Left ventricle myocardium inferior (tissue), 1 donor: ENCODE measurements at places on chromosomes 16 and 17. TPM values are rescaled to one million over a fixed set of nuclear protein-coding genes. Genes with fewer than 3 reads are reported as not detected.

GRCh38 chr17:69326377-69327059 is 415 bp downstream of the ABCA5 start:
- peak overlapping the region; percentile 88 for H3K27ac ChIP-seq
- DNase-seq, result no peak
- peak overlapping the region; percentile 75 for H3K4me3 ChIP-seq

DNA sequence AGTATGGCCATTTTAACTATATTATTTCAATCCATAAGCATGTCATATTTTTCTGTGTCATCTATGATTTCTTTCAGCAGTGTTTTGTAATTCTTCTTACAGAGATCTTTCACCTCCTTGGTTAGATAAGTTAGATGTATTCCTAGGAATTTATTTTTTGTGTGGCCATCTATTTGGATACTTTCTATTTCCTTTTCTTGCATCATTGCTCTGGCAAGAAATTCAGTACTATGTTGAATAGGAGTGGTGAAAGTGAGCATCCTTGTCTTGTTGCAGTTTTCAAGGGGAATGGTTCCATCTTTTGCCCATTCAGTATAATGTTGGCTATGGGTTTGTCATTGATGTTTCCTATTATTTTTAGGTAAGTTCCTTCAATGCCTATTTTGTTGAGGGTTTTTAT is 15.1 kb upstream of the ABCA9 start:
- H3K4me1 ChIP-seq, result no peaks in the 10 kb centered on the region
- H3K27ac ChIP-seq, result no peak overlapping the region
- H3K27me3 ChIP-seq, result no peaks in the 10 kb centered on the region
- H3K36me3 ChIP-seq, result peaks cover 52% of the 10 kb centered on the region

- H3K36me3 ChIP-seq, result no peaks in the 10 kb centered on the region
- H3K27ac ChIP-seq, result no peak overlapping the region
- no peak for DNase-seq
- peak overlapping the region; percentile 74 for H3K4me3 ChIP-seq
- H3K4me1 ChIP-seq, result peaks cover 15% of the 10 kb centered on the region
Measured at GRCh38 chr16:85687651-85688471, 893 bp downstream of the GINS2 start.

- peak; percentile 17 for DNase-seq
- no peaks in the 10 kb centered on the region for H3K27me3 ChIP-seq
- peaks cover 36% of the 10 kb centered on the region for H3K36me3 ChIP-seq
- peak overlapping the region; percentile 100 for H3K27ac ChIP-seq
- H3K4me1 ChIP-seq, result peaks cover 45% of the 10 kb centered on the region
Measured at GRCh38 chr17:75181608-75182318, 996 bp downstream of the SUMO2 start.

GRCh38 chr17:51722994-51723393 is 435.5 kb downstream of the CA10 start:
- H3K4me3 ChIP-seq, result no peak overlapping the region
- no peaks in the 10 kb centered on the region for H3K4me1 ChIP-seq
- no peaks in the 10 kb centered on the region for H3K36me3 ChIP-seq
- H3K27ac ChIP-seq, result no peak overlapping the region
- no peak for DNase-seq

- no peak for DNase-seq
- peaks cover 46% of the 10 kb centered on the region for H3K27me3 ChIP-seq
- no peaks in the 10 kb centered on the region for H3K36me3 ChIP-seq
- no peak overlapping the region for H3K27ac ChIP-seq
- H3K4me3 ChIP-seq, result no peak overlapping the region
Measured at GRCh38 chr17:50620237-50620636, 14.4 kb upstream of the ABCC3 start.

DNA sequence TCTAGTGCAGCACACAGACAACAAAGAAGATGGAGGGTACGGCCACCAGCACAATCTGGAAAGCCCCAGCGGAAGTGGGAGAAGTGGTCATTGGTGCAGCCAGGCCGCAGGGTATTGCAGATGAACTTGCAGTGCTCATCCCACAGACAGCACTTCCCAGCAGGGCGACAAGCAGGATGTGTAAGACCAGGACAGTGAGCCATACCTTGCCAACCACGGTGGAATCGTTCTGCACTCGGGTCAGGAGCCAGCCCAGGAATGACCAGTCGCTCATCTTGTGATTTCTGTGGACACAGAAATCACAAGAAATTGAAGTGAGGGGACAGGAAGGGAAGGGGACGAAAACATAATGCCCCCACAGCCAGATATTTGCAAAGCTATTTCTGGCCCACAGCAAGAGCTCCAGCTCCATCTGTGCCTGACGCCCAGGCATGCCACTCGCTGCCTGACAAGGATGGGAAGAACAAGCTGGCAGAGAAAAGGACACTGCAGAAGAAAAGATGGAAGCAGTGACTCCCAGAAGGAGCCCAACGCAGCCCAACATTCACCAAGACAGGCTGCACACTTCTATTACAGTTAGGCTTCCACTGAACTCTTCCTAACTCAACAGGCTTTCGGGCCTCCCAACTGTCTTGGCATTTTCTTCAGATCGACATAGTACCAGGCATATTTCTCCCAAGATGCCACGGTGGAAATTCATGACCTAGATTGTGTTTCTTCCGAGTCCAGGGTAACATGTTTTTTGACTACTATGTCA is 17.5 kb upstream of the MYO18A start:
- no peak overlapping the region for H3K27ac ChIP-seq
- H3K4me1 ChIP-seq, result no peaks in the 10 kb centered on the region
- no peak overlapping the region for H3K4me3 ChIP-seq

DNA sequence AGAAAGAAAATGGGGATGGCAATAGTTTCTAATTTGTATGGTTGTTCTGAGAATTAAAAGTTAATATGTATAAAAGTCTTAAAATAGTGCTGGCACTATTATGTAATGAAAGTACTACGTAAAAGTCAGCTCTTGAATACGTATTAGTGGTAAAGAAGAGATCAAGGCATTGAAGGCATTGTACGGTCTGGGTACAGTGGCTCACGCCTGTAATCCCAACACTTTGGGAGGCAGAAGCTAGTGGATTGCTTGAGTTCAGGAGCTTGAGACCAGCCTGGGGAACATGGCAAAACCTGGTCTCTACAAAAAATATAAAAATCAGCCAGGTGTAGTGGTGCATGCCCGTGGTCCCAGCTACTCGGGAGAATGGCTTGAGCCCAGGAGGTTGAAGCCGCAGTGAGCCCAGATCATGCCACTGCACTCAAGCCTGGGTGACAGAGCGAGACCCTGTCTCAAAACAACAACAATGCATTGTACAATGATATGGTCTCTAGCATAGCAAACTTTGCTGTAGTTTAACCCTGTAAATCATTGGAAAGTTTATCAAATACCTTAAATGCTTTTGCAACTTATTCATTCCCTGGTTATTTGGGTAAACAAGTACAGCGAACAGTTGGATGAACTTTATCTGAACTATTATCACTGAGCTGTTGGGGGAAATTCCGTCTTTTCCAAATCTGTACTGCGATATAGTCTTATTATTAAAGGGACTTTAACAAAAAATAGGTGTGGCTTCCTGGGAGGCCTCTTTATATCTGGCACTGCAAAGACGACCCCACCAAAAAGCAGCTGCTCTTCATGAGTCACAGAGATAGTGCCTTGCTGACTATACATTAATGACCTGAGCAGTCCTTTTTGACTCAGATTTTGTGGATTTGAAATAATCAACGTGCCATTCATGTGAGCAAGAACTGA is 73.6 kb downstream of the GPRC5B start:
- peaks cover 45% of the 10 kb centered on the region for H3K4me1 ChIP-seq
- no peaks in the 10 kb centered on the region for H3K36me3 ChIP-seq
- H3K4me3 ChIP-seq, result no peak overlapping the region
- DNase-seq, result no peak
- H3K27ac ChIP-seq, result peak overlapping the region; percentile 57
- H3K27me3 ChIP-seq, result no peaks in the 10 kb centered on the region

- peaks cover 41% of the 10 kb centered on the region for H3K4me1 ChIP-seq
- no peaks in the 10 kb centered on the region for H3K36me3 ChIP-seq
- no peak overlapping the region for H3K27ac ChIP-seq
- H3K27me3 ChIP-seq, result no peaks in the 10 kb centered on the region
- no peak for DNase-seq
Measured at GRCh38 chr17:57447990-57448758, 191.9 kb downstream of the MSI2 start.

DNA sequence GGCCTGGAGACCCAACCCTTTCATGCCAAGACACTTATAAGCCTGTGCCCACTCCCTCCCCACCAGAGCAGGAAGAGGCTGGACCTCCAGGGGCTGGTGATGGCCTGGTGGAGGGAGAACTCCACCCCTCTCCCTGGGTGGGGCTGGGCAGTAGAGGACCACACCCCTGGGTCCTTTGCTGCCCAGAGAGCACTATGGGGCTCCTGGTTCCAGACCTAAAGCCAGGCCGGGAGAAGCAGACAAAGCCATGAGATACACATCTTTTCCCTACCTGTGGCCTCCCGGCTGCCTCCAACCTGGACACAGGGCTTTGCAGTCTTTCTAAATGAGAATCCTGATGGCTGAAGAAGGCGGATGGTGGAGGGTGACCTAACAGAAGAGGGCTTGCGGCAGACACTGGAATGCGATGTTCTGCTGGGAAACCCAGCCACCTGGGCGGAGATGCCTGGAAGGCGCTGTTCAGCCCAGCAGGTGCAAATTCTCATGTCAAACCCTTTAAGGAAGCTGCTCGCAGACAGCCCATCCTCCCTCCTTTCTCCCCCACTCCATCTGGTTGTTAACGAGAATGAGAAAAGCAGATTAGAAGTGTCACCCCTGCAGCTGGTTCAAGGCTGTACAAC is 43.9 kb upstream of the KIFC3 start:
- H3K27me3 ChIP-seq, result no peaks in the 10 kb centered on the region
- H3K27ac ChIP-seq, result no peak overlapping the region
- H3K4me1 ChIP-seq, result no peaks in the 10 kb centered on the region

GRCh38 chr16:57409065-57409464 is 4.5 kb downstream of the CCL17 start:
- no peak overlapping the region for H3K4me3 ChIP-seq
- no peaks in the 10 kb centered on the region for H3K36me3 ChIP-seq
- no peaks in the 10 kb centered on the region for H3K27me3 ChIP-seq
- DNase-seq, result no peak

GRCh38 chr17:40024901-40025300 is 9.7 kb downstream of the CSF3 start:
- H3K36me3 ChIP-seq, result peaks cover 85% of the 10 kb centered on the region
- no peak overlapping the region for H3K27ac ChIP-seq
- H3K27me3 ChIP-seq, result no peaks in the 10 kb centered on the region

- H3K4me1 ChIP-seq, result peaks cover 18% of the 10 kb centered on the region
- no peak overlapping the region for H3K27ac ChIP-seq
- H3K36me3 ChIP-seq, result peaks cover 57% of the 10 kb centered on the region
- no peak for DNase-seq
- no peak overlapping the region for H3K4me3 ChIP-seq
Measured at GRCh38 chr17:42591411-42591810, 13.9 kb upstream of the PSMC3IP start.

GRCh38 chr16:86120201-86121192 is 221.5 kb downstream of the IRF8 start:
- no peak overlapping the region for H3K4me3 ChIP-seq
- H3K27ac ChIP-seq, result no peak overlapping the region
- peaks cover 95% of the 10 kb centered on the region for H3K27me3 ChIP-seq
- H3K4me1 ChIP-seq, result no peaks in the 10 kb centered on the region

DNA sequence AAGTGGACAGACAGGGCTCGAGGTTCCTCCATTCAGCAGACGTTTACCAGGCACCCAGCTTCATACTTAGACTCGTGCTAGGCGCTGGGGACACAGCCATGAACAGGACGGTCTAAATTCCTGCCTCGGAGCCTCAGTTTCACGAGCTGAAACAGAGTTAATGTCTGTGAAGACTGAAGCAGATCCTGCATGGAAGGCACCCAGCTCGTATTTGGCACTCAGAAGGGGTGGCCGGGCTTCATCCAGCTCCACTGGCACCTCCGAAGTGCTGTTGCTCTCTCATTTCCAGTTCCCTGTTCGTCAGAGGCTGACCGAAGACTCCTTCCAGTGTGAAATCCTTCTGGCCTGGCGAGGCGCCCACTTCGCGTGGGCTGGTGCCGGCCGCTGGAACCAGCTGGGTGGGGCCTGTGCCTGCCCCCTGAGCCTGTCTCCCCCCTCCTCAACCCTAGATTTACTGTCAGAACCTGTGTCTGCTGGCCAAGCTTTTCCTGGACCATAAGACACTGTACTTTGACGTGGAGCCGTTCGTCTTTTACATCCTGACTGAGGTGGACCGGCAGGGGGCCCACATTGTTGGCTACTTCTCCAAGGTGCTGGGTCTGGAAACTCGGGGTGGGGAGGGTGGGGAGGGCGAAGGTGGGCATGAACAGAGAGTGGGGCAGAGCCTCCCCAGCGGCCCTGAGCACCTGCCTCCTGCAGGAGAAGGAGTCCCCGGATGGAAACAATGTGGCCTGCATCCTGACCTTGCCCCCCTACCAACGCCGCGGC is 5.8 kb downstream of the PRSS8 start:
- no peaks in the 10 kb centered on the region for H3K27me3 ChIP-seq
- H3K27ac ChIP-seq, result peak overlapping the region; percentile 69
- no peak overlapping the region for H3K4me3 ChIP-seq
- peaks cover 67% of the 10 kb centered on the region for H3K36me3 ChIP-seq

- no peak overlapping the region for H3K4me3 ChIP-seq
- peaks cover 52% of the 10 kb centered on the region for H3K36me3 ChIP-seq
- peak overlapping the region; percentile 56 for H3K27ac ChIP-seq
Measured at GRCh38 chr16:1325261-1325660, 8.2 kb upstream of the BAIAP3 start.

DNA sequence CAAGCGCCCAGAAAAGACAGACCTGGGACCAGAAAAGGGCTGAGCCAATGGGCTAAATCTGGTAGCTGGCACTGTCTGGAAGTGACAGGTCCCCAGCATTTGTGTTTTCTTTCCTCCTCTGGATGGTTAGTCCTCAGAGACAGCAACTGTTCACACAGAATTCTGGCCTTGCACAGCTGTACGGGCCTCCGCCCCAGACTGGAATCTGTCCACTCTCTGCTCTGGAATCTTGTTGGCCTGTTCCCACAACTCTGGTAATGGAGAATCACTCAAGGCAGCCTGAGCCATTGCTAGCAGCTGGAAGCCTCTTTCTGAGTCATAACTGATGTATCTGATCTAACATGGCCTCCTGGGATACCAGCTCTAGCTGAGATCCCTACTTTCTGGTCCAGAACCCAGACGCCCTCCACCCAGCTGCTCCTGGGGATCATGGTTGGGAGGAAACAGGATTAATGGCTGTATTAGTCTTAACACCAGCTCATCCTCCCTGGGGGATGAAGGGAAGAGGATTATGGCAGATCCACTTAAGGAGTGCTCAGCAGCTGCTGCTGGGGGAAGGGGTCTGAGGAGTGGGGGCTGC is 9.1 kb downstream of the ZNF668 start:
- DNase-seq, result peak; percentile 68
- peaks cover 20% of the 10 kb centered on the region for H3K4me1 ChIP-seq

- H3K27ac ChIP-seq, result no peak overlapping the region
- peaks cover 3% of the 10 kb centered on the region for H3K27me3 ChIP-seq
- no peak for DNase-seq
- H3K36me3 ChIP-seq, result no peaks in the 10 kb centered on the region
- H3K4me3 ChIP-seq, result no peak overlapping the region
Measured at GRCh38 chr17:42174126-42174783, 6.7 kb downstream of the KCNH4 start.

Gene IL21R
- 0.05 TPM for total RNA-seq

Gene CDH13
- total RNA-seq, result 161 TPM

Gene C17orf107
- total RNA-seq, result 0.80 TPM

Gene C16orf96
- total RNA-seq, result 0.08 TPM

Gene TNFSF13
- 6.3 TPM for total RNA-seq

Gene KREMEN2
- not detected for total RNA-seq

Gene ALOX15
- total RNA-seq, result 0.33 TPM

Gene KRT33B
- total RNA-seq, result not detected

Gene KRTAP2-3
- total RNA-seq, result not detected

Gene SP6
- total RNA-seq, result 0.16 TPM

Gene HBZ
- not detected for total RNA-seq

Gene SNN
- total RNA-seq, result 28.2 TPM

Gene GNGT2
- total RNA-seq, result 2.2 TPM
